ENCODE measurements at places on chromosomes 3 and 15. TPM values are rescaled to one million over a fixed set of nuclear protein-coding genes. Genes with fewer than 3 reads are reported as not detected.

ZNF385D gene
- 35.0 TPM for total RNA-seq

ATP6V1A gene
- total RNA-seq = 111 TPM

KCNAB1 gene
- 23.5 TPM for total RNA-seq

KNSTRN gene
- 26.5 TPM for total RNA-seq

CYP1A2 gene
- not detected for total RNA-seq

EIF2B5 gene
- 44.0 TPM for total RNA-seq

KCNH8 gene
- total RNA-seq = 8.2 TPM

ALG1L2 gene
- total RNA-seq = 1.0 TPM

ZCWPW2 gene
- 2.6 TPM for total RNA-seq

DPH3 gene
- total RNA-seq = 23.2 TPM

FSIP1 gene
- total RNA-seq = 4.3 TPM

SLC15A2 gene
- 28.6 TPM for total RNA-seq

C3orf20 gene
- 0.22 TPM for total RNA-seq

HIGD1A gene
- 116 TPM for total RNA-seq

PLXND1 gene
- 114 TPM for total RNA-seq

WNT5A gene
- 39.0 TPM for total RNA-seq

CCDC12 gene
- total RNA-seq = 30.2 TPM

PLXNB1 gene
- total RNA-seq = 92.6 TPM

GUCA1C gene
- total RNA-seq = 14.0 TPM

CHDH gene
- total RNA-seq = 9.1 TPM
